MG63 (cell line): ENCODE measurements at places on chromosomes 5 and 9. TPM values are rescaled to one million over a fixed set of nuclear protein-coding genes. Genes with fewer than 3 reads are reported as not detected.

The FOXD4L4 gene
- not detected in 2 replicates for total RNA-seq

The SLC9A3 gene
- total RNA-seq: 2.9 and 3.6 TPM in 2 replicates

The NEURL1B gene
- total RNA-seq: 6.3 and 10.1 TPM in 2 replicates

The ZDHHC11 gene
- total RNA-seq: 0.56 TPM in 1 of 2 replicates, not detected in the other
